ENCODE measurements at places on chromosomes 7 and 10.

- no peak for DNase-seq
Observed at GRCh38 chr10:70403483-70404035, 386 bp upstream of the EIF4EBP2 start.

DNA sequence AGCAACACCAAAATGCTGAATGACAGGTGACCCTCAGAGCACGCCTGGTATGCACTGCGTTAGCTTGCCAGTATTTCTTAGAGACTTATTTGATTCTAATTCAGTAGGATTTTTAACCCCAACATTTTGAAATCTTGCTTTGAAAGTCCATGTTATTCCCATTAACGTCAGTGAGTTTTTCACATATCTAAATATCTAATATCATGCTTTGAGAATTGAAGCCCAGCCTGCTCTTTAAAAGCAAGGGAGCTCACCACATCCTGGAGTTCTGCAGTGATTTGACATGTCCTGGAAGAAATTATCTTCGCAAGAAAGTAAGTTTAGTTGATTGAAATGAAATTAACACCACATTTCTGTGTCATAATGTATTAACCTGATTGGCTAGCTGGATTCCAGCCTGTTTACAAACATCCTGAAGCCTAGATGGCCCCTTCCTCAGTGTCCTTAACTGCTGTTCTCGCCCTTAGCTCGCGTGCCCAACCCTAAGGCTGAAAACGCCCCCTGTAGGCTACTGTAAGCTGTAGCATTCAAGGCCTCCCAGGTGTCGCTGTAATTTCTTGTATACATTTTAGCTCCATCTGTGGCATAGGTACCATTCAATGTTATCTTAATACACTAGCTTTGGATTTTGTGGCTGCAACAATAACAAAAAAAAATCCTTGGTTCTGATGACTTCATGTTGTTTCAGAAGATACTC lies 191.5 kb downstream of the MGMT start:
- DNase-seq, result no peak

DNA sequence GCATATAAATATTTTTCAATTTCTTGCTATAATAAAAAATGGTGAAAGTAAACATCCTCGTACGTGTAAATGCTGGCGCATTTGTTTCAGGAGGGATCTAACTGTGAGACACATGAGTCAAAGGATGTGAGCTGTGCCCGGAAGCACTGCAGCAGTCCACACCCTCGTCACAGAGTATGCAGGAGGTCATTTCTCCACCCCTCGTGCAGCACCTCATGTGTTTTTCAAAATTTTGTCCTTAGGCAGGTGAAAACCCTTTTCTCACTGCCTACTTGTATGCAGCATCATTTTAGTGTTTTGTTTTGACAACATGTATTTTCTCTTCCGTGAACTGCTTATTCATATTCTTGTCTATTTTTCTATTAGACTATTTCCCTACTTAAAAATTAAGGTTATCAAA lies 162.7 kb downstream of the AVL9 start:
- no peak for DNase-seq

DNA sequence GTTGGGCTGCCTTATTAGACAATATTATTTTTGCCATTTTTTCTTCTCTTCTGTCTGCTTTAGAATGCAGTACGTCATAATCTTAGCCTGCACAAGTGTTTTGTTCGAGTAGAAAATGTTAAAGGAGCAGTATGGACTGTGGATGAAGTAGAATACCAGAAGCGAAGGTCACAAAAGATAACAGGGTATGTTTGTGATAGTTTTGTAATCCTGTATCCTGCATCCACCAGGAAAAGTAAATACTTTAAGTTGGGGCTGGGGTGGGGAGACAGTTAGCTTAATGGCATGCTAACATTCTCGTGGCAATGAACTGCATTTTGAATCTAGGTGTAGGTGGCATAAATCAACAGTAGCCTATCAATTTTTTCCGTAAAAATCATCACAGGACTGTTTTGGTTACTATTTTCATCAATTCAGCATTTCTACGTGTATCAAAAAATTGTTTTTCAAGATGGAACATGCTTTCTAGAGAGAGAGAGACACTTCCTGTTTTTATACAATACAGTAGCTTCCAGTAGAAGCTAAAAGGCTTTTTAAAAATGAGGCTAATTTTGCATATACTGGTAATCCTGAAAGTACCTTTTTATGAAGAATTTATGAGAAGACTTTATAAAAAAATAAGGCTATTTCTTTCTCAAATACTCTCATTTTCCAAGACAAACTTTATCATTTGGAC lies 247.5 kb downstream of the FOXP2 start:
- DNase-seq, result no peak

- no peak for DNase-seq
Observed at GRCh38 chr10:94133239-94133638, 139.5 kb downstream of the PLCE1 start.

All from activated T-helper 1 cell treated with Interleukin-2 at 50 U/mL for 16 hours (primary cell).